ENCODE measurements at places on chromosomes 1 and 21. TPM values are rescaled to one million over a fixed set of nuclear protein-coding genes. Genes with fewer than 3 reads are reported as not detected.

DNA sequence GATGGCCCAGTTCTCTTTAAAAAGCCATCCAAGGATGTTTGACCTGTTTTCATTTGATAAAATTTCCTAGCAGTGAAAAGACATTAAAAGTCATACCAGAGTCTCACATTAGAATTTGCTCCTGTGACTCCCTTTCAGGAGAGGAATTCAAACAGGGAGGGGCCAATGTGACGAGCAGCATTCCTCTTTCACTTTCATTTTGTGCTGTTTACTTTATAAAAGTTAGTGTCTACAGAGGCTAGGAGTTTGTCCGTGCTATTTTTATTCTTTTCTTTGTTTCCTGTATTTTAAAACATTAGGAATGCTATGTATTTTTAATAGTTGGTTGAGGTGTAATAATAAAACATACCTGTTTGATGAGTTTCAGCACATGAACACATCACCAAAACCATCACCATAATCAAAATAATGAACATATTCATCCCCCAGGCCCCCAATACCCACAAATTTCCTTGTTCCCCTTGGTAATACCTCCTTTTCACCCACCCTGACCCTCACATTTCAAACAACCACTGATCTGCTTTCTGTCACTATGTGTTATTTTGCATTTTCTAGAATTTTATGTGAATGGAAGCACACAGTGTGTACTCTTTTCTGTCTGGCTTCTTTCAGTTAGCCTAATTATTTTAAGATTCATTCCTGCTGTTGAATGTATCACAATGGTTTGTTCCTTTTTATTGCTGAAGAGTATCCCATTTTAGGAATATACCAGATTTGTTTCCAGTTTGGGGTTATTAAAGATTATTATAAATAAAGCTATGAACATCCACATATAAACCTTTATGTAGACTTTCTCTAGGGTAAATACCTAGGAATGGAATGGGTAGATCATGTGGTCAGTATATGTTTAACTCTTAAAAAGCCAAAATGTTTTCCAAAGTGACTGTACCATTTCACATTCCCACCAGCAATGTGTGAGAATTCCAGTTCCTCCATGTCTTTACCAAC is 129.5 kb downstream of the TENT5C start:
- no peaks in the 10 kb centered on the region for H3K36me3 ChIP-seq
- peak overlapping the region; percentile 6 for H3K4me3 ChIP-seq
- DNase-seq: peak; percentile 61
- peak overlapping the region; percentile 42 for H3K27ac ChIP-seq
- H3K4me1 ChIP-seq: peaks cover 12% of the 10 kb centered on the region

DNA sequence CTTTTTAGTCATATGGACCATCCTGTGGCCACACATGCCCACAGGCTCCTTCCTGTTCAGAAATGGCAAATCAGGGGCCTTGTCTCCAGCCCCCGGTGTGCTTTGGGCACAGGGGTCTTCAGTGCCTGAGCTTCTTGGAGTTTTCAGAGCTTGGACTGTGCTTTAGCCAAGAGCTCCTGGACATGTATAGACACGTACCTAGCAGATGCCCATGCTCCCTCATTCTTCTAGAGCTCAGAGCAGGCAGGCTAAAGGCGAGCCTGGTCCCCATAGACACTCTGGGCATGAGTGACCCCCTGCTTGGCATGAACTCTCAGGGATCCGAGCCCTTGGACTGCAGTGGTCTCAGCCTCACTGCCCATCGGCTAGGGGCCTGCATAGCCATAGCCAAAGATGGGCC is 106.8 kb downstream of the EPHB2 start:
- H3K27ac ChIP-seq: no peak overlapping the region
- no peaks in the 10 kb centered on the region for H3K27me3 ChIP-seq
- H3K4me1 ChIP-seq: no peaks in the 10 kb centered on the region

DNA sequence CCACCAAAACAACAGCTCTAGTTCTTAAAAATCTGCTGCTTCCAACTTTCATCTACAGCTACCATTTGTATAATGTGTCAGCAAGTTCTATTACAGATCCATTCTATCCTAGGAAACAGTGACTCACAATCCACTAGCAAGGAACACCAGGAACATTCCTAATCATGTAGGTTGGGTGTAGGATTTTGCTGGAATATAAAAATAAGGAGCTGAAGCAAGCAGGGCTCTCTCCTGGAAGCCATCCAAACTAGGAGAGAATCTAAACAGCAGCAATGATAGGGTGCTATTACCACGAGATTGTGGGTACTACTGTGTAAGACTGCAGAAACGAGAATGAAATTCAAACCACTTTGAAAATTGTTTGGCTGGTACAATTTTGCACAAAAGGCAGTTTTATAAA is 135.0 kb downstream of the PTPN14 start:
- DNase-seq: no peak
- no peaks in the 10 kb centered on the region for H3K36me3 ChIP-seq
- H3K4me3 ChIP-seq: no peak overlapping the region
- no peak overlapping the region for H3K27ac ChIP-seq
- no peaks in the 10 kb centered on the region for H3K27me3 ChIP-seq

DNA sequence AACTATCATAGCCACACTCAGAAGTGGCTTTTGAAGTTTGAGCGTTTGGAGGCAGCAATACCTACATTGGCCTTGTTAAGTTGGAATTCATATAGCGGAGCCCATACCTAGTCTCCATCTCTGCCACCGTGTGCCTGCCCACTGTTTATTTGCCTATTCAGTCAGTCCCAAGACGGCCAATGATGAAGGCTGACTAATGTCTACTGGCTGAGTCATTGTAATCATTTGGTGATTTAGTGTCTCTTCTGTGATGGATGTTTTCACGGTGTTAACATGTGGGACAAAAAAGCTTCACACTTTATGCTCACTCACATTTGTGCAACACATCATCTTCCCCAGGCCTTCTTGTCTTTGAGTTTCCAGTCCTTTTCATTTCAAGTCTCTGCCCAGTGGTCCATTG is 92.6 kb upstream of the PBX1 start:
- no peak overlapping the region for H3K27ac ChIP-seq
- no peak overlapping the region for H3K4me3 ChIP-seq
- DNase-seq: no peak
- H3K27me3 ChIP-seq: no peaks in the 10 kb centered on the region

DNA sequence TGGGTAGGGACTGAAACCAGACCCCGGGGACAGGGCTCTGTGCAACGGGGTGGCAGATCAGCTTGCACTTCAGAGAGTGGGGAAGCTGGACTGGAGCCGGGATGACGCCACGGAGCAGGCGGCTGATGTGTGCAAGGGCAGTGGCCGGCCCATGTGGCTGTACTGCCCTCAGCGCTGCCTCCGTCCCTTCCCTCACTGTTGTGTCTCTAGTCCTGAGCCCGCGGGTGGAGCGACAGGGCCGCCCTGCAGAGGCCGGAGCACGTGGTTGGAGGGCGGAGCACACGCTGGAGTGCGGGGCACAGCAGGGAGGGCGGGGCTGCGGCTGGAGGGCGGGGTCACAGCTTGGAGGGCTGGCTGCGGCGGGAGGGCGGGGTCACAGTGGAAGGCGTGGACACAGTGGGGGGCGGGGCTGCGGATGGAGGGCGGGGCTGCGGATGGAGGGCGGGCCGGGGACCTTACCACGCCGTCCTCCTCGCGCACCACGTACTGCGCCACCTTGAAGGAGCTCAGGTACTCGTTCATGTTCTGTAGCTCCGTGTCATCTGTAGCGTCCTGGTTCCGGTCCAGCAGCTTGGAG is 52.4 kb downstream of the CHD5 start:
- H3K27ac ChIP-seq: no peak overlapping the region
- H3K36me3 ChIP-seq: no peaks in the 10 kb centered on the region

- H3K27ac ChIP-seq: no peak overlapping the region
- H3K36me3 ChIP-seq: no peaks in the 10 kb centered on the region
- peaks cover 4% of the 10 kb centered on the region for H3K4me1 ChIP-seq
These were observed 111.4 kb downstream of the TBX19 start for GRCh38 chr1:168391851-168392681.

CTBS gene
- 12.0 TPM for polyA plus RNA-seq

- no peak for DNase-seq
- H3K27ac ChIP-seq: no peak overlapping the region
- no peaks in the 10 kb centered on the region for H3K36me3 ChIP-seq
- no peaks in the 10 kb centered on the region for H3K4me1 ChIP-seq
- no peaks in the 10 kb centered on the region for H3K27me3 ChIP-seq
- no peak overlapping the region for H3K4me3 ChIP-seq
These were observed 512.1 kb downstream of the LMO4 start for GRCh38 chr1:87840767-87841166.

- H3K36me3 ChIP-seq: no peaks in the 10 kb centered on the region
- DNase-seq: no peak
- no peak overlapping the region for H3K4me3 ChIP-seq
- no peaks in the 10 kb centered on the region for H3K4me1 ChIP-seq
These were observed 351.0 kb downstream of the SIPA1L2 start for GRCh38 chr1:232278925-232279324.

Measured in B cell (primary cell).